RCC 7860 (cell line): ENCODE measurements at places on chromosomes 12 and 14.

GRCh38 chr12:72036393-72036792 is 97.7 kb downstream of the TPH2 start:
- no peak for DNase-seq

GRCh38 chr12:104478396-104479122 is 21.8 kb downstream of the CHST11 start:
- DNase-seq, result no peak

DNA sequence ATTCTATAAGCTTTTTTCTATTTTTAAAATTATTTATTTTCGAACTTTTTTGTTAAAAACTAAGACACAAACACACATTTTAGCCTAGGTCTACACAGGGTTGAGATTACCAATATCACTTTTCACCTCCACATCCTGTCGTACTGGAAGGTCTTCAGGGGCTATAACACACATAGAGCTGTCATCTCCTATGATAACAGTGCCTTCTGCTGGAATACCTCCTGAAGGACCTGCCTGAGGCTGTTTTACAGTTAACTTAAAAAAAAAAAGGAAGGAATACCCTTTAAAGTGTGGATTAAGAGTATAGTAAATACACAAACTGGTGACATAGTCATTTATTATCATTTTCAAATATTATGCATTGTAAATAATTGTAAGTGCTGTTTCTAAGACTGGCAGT is 43.0 kb downstream of the RASSF8 start:
- no peak for DNase-seq

DNA sequence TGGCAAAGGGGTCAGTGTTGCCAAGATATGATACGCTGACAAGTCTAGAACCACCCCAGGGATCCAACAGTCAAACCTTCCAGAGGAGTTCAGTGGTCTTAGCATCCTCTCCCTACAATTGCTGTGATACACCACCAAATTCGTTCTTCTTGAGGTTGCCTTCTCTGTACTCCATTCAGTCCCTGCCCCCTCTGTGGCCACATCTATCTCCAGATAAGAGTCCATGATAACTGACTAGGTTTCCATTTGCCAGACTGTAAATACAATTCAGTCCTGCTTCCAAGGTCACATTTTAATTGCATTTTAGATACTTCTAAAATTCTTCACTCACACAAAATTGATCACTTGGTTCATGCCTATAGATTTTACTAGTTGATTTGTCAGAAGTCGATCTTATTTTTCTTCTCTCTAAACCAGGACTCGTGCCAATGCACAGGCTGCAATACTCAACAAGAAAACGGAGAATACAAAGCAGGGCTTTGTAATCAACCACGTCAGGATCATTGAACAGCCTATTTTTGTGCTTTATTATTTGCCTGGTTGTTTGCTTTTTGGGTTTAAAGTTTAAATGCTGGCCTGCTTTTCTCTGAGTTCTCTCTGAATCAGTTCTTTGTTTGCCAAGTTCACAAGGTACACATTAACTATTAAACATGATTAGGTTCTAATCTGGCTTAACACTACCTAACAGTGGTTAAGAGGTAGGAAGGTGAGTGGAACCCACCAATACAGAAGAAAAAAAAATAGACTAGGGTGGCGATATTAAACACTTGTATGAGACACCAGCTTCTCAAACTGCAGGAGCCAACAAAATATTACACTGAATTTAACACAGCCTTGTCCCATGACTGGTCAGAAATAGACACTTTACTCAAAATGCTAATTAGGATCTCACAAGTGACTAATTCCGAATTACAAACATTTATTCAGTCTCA is 5.3 kb upstream of the TSPAN8 start:
- no peak for DNase-seq

DNA sequence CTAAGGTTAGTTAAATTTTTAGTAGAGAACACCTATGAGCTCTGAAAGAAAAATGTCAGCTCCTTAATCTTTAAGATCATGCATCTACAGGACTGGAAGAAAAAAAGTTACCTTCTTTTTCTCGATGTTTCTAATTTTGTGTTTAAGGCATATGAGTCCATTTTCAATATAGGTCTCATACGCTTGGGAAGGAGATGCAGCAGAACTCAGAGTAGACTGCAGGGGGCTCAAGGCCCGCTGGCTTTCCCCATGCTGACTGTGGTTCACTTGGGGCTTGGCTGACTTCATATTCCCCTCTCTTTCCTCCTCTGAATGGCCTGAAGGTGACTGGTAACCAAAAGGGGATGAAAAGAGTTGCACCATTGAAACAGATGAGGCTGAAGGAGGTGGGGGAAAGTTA is 1.5 kb downstream of the CAPRIN2 start:
- peak; percentile 45 for DNase-seq

DNA sequence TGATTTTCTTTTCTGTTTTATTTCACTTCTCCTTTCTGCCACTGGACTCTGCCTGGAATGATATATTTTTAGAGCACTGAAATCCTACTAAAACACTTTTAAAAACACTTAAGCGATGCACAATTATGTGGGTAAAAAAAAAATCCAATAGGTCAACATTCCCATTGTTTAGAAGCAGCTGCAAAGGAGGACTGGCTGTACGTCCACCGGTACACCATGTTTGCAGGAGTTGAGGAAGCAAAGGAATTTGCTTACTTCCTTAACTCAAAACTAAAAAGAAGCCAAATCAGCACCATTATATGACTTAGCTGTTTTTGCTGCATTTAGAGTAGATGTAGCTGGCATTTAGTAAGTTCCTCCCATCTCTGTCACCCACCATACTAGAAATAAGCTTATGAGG is 186.8 kb upstream of the TMTC1 start:
- no peak for DNase-seq

DNA sequence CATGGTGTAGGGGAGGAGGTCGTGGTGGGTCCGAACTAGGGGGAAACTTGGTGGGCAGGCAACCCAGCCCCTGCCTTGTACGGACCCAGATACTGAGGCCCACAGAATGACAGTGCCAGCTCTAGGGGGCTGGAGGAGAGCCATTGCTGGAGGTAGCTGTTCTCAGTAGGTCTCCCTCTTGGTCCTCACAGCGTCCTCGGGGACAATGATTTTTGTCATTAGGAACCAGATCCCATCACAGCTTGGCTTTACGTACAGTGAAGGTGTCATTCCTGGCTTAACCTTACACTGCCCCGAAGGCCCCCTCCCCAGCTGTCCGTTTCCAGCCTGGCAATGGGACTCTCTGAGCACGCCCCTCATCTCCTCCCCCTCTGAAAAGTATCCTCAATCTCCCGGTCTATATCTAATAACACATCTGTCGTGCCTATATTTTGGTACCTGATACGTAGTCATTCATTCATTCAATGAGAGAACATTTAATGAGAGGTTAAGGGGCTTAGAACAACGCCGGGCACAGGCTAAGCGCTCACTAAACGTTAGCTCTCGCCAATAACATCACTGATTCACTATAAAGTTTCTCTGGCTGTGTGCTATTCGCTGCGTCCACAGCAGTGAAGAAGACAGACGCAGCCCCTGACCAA is 597 bp upstream of the DYNC1H1 start:
- no peak for DNase-seq

- DNase-seq, result no peak
Measured at GRCh38 chr12:16492240-16492639, 113.7 kb downstream of the LMO3 start.

DNA sequence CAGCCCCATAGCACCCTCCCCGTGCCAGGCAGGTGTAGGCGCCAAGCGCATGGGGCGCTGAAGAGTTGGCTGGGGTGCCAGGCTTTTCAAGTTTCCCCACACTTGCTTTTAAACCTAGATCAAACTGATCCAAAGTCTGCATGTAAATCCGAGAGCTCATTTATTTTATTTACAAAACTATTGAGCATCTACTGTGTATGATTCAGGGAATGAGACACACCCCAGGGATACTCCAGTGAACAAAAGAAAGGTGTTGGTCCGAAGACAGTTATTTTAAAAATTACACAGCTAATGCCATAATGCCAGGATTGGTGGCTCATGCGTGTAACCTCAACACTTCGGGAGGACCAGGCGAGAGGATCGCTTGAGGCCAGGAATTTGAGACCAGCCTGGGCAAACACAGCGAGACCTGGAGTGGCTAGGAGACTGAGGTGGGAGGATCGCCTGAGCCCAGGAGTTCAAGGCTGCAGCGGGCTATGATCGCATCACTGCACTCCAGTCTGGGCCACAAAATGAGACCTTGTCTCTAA is 780 bp upstream of the SLC41A2 start:
- DNase-seq, result peak; percentile 73

DNA sequence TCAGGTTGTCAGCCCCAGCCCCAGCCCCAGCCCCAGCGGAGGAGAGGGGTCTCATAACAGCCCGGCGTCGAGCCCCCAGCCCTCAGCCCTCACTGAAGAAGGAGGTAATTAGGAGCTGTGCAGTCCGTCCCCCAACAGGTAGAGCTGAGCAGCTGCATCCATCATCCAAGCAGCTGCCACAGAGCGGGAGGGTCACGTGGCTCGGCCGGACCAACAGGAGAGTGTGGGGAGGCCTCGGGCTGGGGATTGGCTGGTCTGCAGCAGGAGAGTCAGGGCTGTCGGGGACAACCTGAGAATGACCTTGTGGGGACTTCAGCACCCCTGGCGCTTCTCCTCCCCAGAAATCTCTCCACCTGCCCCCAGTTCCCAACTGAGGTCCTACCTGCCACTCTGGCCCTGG is 29.6 kb downstream of the SMUG1 start:
- no peak for DNase-seq

DNA sequence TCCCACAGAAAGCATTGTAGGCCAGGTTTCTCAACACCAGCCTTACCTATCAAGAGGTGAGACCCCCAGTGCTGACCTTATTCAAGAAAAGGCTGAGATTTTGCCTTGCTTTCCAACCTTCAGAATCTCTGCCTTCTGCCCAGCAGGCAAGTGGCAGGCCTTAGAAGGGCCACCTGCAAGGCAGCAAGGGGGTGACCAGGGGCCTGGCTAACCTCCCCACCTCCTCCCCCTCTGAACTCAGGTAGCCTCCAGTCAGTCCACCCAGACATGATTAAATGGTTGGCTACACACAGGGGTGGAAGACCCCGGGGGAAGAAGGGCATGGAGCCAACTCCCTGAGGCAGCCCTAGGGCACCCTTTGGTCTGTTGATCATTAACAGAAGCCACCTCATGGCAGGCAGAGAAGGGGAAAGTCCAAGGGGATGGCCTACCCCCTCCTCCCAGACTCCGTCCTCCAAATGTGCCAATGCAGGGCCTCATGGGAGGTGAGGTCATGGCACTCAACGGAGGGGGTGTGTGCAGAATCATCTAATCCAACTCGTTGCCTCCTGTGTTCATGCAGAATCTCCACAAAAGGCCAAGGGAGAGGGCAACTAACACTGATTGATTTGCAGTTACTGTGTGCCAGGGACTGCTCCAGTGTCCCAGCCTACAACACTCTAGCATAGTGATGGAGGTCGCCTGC is 8.5 kb downstream of the ZFP36L1 start:
- peak; percentile 96 for DNase-seq

- no peak for DNase-seq
Measured at GRCh38 chr14:89025561-89026236, 201.2 kb downstream of the TTC8 start.

DNA sequence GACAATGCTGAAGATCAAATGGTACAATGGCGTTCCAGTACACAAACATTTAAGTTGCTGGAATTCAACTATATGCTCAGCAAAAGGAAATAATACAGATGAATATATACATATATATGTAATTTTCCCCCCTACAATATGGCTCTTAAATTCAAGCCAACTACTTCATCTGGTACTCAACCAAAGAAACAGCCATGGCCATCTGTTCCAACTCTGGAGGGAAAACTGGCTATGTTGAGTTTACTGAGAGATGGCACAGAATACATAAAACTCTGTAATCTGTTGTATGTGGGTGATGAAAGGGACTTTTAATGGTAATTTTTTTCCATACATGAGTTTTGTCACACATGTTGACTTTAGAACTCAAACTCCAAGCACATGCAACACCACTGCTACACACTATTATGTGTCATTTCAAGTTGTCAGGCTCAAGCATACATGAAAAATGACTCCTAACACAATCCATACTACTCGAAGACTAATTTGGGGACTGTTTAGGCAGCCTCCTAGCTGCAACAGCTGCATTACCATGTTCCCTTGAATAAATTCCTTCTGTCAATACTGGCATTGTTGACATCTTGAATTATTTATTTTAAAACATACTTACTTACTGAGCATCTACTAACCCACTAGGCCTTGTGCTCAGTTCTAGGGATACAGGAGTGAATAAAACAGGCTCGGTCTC is 38.2 kb upstream of the MAP3K9 start:
- DNase-seq, result no peak

DNA sequence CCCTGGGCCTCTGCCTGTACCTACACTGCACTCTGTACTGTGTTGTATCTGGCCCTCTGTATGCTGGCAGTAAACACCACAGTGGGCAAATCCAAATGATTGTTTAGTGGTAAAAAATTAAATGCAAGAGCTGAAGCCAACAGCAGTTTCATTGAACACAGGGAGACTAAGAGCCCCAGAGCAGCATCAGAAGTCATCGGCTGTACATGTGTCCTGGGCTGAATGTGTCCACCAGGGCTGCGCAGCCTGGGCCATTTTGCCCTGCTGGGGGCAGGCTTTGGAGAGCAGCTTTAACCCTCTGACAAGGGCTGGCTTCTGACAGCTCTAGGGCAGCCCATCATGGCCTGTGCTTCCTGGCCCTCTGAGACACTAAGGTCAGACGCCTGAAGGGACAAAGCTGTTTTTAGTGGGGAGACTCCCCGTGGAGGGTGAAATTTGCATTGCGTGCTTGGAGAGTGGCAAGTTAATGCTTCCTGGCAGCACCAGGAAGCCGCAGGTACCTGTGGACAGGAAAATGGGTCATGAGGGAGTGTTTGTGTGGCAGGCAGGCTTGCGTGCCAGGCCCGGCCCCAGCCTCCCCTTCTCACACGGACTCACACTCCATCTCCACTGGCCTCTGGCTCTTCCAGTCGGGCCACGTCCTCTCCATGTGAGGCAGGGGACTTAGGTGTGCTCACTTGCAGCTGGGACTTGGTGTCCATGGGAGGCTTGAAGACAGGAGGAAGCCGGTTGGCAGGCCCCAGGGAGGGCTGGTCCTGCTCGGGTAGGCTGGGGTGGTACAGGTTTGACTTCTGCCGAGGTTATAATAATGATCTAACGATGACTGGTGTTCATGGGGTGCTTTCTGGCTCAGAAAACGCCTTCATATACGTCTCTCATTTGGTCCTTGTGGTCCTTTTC is 150.1 kb downstream of the TSPAN9 start:
- no peak for DNase-seq

GRCh38 chr12:107523775-107524535 is 161.6 kb upstream of the PWP1 start:
- DNase-seq, result no peak

DNA sequence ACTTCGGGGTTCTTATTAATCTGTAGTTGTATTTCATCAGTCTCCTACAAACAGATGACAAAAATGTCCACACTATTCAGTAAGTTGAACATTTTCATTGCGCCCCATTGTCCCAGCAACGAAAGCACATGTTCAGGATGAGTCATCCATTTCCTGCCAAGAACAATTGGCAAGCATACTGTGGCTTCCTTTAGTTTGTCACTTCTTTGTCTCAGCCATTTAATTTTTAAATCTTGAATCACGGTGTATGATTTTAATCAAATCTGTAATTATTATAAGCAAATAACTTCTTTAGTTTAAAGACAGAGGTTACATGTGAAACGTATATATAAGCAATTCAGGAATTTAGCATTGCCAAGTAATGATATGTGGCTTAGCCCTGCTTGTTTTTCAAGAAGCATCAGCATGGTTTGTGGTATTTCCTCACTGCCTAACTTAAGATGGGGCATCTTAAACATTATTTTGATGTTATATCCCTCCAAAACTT is 211.3 kb upstream of the KRR1 start:
- DNase-seq, result peak; percentile 77

GRCh38 chr14:86141966-86142365 is 612.0 kb downstream of the FLRT2 start:
- no peak for DNase-seq

GRCh38 chr12:51687177-51687576 is 96.1 kb downstream of the SCN8A start:
- DNase-seq, result no peak

GRCh38 chr12:18165889-18166288 is 75.9 kb upstream of the RERGL start:
- DNase-seq, result no peak
